ENCODE measurements at places on chromosomes 11 and 22.

DNA sequence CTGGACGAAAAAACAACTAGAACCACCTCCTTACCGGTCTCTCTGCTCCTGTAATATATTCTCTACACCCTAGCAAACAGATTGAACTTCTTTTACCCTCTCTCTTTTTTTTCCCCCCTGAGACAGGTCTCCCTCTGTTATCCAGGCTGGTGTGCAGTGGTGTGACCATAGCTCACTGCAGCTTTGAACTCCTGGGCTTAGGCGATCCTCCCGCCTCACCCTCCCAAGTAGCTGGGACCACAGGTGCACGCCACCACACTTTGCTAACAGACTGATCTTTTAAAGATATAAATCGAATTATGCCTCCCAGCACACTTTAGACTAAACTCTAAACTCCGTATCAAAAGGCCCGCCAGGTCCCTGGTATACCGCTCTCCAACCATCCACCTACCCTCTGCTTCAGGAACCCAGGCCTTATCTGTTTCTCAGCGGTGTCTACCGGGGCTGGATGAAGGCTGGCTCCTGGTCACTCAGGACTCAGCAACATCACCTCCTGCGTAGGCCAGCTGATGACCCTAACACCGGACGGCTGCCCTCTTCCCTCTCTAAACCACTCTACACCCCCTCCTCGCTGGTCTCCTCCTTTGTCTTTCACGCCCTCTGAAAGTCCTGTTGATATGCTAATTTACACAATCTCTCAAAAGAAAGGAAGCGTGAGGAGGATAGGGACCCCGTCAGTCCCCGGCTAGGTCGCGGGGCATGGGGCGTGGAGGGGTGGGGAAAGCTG, 745 bp downstream of the C22orf39 start:
- H3K27me3 ChIP-seq, result no peaks in the 10 kb centered on the region
- no peak for DNase-seq
- peaks cover 12% of the 10 kb centered on the region for H3K4me1 ChIP-seq
- H3K4me3 ChIP-seq, result peak overlapping the region; percentile 90
- peak overlapping the region; percentile 91 for H3K27ac ChIP-seq

GRCh38 chr11:66311470-66311964, 5.3 kb downstream of the CD248 start:
- no peaks in the 10 kb centered on the region for H3K36me3 ChIP-seq
- H3K4me3 ChIP-seq, result no peak overlapping the region
- no peaks in the 10 kb centered on the region for H3K27me3 ChIP-seq
- H3K4me1 ChIP-seq, result peaks cover 23% of the 10 kb centered on the region
- DNase-seq, result no peak

GRCh38 chr22:43858156-43858895, 4.0 kb downstream of the SULT4A1 start:
- DNase-seq, result no peak
- H3K4me3 ChIP-seq, result no peak overlapping the region
- no peaks in the 10 kb centered on the region for H3K4me1 ChIP-seq
- peaks cover 16% of the 10 kb centered on the region for H3K27me3 ChIP-seq
- no peak overlapping the region for H3K27ac ChIP-seq

- H3K27me3 ChIP-seq, result no peaks in the 10 kb centered on the region
- H3K4me3 ChIP-seq, result no peak overlapping the region
- H3K4me1 ChIP-seq, result no peaks in the 10 kb centered on the region
- H3K36me3 ChIP-seq, result no peaks in the 10 kb centered on the region
- no peak overlapping the region for H3K27ac ChIP-seq
- DNase-seq, result no peak
These were observed 443.3 kb downstream of the MN1 start for GRCh38 chr22:27358096-27358870.

GRCh38 chr11:88231894-88232482, 56.7 kb upstream of the RAB38 start:
- H3K4me3 ChIP-seq, result no peak overlapping the region
- no peaks in the 10 kb centered on the region for H3K36me3 ChIP-seq
- H3K27me3 ChIP-seq, result no peaks in the 10 kb centered on the region

- peak; percentile 85 for DNase-seq
- H3K4me1 ChIP-seq, result peaks cover 29% of the 10 kb centered on the region
- H3K27me3 ChIP-seq, result no peaks in the 10 kb centered on the region
- no peak overlapping the region for H3K4me3 ChIP-seq
- no peak overlapping the region for H3K27ac ChIP-seq
These were observed 12.4 kb downstream of the C1QTNF6 start for GRCh38 chr22:37175414-37176281.

DNA sequence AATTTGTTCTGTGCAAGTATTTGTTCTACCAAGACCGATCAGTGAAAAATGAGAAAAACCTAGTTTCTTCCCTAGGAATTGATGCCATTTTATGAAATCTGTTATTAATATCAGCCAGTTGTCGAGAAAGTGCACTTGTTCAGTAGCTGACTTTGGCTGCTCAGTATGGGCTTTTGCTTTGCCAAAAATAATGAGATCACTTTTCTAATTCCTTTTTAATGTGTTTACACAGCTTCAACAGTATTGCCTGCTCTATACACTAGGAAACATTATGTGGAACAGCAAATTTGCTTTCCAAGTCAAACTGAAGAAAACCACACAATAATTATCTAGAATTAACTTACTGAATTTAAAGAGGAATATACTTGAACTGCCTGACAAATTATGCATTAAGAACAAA, 34.4 kb downstream of the SCUBE2 start:
- H3K4me1 ChIP-seq, result peaks cover 2% of the 10 kb centered on the region
- DNase-seq, result no peak
- H3K27me3 ChIP-seq, result no peaks in the 10 kb centered on the region
- no peak overlapping the region for H3K4me3 ChIP-seq
- no peaks in the 10 kb centered on the region for H3K36me3 ChIP-seq

DNA sequence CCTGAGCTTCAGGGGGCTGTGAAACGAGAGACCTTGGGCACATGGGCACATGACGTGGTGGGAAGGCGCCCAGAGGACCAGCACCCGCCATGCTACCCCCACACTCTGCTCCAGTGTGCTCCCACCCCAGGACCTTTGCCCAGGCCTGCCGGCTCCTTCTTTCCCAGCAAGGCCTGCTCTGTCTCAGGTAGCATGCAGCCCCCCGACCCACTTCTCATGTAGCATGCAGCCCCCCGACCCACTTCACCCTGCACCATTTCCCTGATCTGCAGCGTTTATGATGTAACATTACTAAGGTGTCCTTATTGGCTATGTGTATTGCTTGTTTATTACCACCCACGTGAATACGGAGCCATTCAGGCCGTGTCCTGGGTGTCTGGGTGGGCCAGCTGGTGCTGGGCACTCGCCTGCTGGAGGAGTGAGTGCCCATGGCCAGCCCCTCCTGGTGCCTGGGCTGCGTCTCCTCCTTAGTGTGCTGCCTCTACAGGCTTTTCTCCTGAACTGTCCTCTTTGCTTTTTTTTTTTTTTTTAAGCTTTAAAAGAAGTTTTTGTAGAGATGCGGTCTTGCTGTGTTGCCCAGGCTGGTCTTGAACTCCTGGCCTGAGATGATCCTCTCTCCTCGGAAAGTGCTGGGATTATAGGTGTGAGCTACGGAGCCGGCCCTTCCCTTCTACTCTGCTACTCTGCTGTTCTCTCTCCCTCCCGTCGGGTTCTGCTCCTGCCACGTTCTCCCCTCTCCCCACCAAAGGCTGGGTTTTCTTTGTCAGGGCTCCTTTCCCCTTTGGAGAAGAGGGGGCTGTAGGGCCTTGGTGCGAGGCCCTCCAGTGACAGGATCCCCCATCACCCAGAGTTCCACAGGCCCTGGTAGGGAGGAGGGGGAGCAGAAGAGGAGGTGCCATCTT, 29.4 kb downstream of the LRP5 start:
- peak overlapping the region; percentile 91 for H3K27ac ChIP-seq
- peaks cover 38% of the 10 kb centered on the region for H3K4me1 ChIP-seq
- no peaks in the 10 kb centered on the region for H3K27me3 ChIP-seq
- H3K4me3 ChIP-seq, result no peak overlapping the region
- DNase-seq, result no peak

GRCh38 chr11:100965346-100965745, 164.3 kb downstream of the PGR start:
- no peaks in the 10 kb centered on the region for H3K27me3 ChIP-seq
- no peak for DNase-seq
- H3K4me3 ChIP-seq, result no peak overlapping the region
- H3K4me1 ChIP-seq, result no peaks in the 10 kb centered on the region
- H3K27ac ChIP-seq, result no peak overlapping the region

- peak; percentile 23 for DNase-seq
- peaks cover 29% of the 10 kb centered on the region for H3K36me3 ChIP-seq
- no peak overlapping the region for H3K27ac ChIP-seq
- H3K4me3 ChIP-seq, result no peak overlapping the region
- peaks cover 18% of the 10 kb centered on the region for H3K4me1 ChIP-seq
These were observed 2.0 kb upstream of the TCIRG1 start for GRCh38 chr11:68036717-68037239.

GRCh38 chr11:11028017-11028692, 170.3 kb upstream of the ZBED5 start:
- peak; percentile 94 for DNase-seq
- H3K27me3 ChIP-seq, result no peaks in the 10 kb centered on the region
- no peaks in the 10 kb centered on the region for H3K4me1 ChIP-seq
- H3K36me3 ChIP-seq, result no peaks in the 10 kb centered on the region
- H3K4me3 ChIP-seq, result no peak overlapping the region

DNA sequence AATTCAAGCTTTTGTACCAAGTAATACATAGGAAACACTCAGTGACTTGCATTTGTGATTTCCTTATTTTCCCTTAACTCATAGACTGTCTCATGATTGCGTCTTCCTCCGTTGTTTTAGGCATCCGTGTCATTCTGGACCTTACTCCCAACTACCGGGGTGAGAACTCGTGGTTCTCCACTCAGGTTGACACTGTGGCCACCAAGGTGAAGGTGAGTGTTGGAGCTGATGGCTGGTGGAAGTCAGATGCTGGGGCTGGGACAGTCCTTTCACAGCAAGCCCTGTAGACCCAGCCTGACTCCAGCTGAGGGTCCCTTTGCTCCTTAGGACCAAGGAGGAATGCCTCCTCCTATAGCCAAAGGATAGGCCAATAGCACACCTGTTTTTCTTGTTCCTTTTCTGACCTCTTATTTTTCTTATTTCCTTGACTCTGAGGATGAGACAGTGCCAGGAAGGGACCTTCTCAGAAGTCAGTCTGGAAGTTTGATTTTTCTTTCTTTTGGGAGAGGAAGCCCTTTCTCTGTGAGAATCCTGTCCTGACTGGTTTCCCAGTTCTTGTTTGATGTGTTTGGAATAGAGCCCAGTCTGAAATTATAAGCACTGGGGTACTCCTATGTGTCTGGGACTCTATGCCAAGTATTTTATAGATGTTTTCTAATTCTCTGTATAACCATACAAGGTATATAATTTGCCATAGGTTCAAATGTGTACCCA, 2.2 kb downstream of the SLC3A2 start:
- peaks cover 54% of the 10 kb centered on the region for H3K36me3 ChIP-seq
- H3K27ac ChIP-seq, result peak overlapping the region; percentile 94
- DNase-seq, result no peak
- H3K4me3 ChIP-seq, result peak overlapping the region; percentile 63

- DNase-seq, result no peak
- no peaks in the 10 kb centered on the region for H3K36me3 ChIP-seq
- H3K27ac ChIP-seq, result no peak overlapping the region
- H3K4me3 ChIP-seq, result no peak overlapping the region
- H3K27me3 ChIP-seq, result no peaks in the 10 kb centered on the region
These were observed 350.2 kb upstream of the PITPNB start for GRCh38 chr22:28269277-28269676.

- H3K27ac ChIP-seq, result no peak overlapping the region
- no peaks in the 10 kb centered on the region for H3K27me3 ChIP-seq
- no peaks in the 10 kb centered on the region for H3K4me1 ChIP-seq
- no peak for DNase-seq
These were observed 2.4 kb upstream of the PGM2L1 start for GRCh38 chr11:74400606-74401005.

DNA sequence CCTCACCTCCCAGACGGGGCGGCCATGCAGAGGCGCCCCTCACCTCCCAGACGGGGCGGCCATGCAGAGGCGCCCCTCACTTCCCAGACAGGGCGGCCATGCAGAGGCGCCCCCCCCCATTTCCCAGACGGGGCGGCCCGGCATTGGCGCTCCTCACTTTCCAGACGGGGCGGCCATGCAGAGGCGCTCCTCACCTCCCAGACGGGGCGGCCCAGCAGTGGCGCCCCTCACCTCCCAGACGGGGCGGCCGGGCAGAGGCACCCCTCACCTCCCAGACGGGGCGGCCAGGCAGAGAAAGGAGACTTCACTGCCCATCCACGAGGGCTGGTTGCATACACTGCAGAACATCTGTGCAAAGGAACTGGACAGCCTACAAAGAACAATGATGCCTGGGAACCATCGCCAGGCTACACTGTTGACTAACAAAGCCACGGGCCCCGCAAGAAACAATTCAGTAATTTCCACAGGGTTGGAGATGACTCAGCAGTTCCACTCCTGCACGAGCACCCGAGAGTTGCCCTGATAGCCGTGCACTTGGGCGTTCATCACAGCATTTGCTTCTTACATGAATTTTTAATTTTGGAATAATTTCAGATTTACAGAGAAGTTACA, 58.7 kb downstream of the CTTN start:
- no peak for DNase-seq
- no peaks in the 10 kb centered on the region for H3K36me3 ChIP-seq
- peaks cover 2% of the 10 kb centered on the region for H3K4me1 ChIP-seq

- no peaks in the 10 kb centered on the region for H3K27me3 ChIP-seq
- no peak overlapping the region for H3K27ac ChIP-seq
- peaks cover 61% of the 10 kb centered on the region for H3K36me3 ChIP-seq
- DNase-seq, result no peak
These were observed 1.4 kb upstream of the TRMT2A start for GRCh38 chr22:20118300-20119020.

DNA sequence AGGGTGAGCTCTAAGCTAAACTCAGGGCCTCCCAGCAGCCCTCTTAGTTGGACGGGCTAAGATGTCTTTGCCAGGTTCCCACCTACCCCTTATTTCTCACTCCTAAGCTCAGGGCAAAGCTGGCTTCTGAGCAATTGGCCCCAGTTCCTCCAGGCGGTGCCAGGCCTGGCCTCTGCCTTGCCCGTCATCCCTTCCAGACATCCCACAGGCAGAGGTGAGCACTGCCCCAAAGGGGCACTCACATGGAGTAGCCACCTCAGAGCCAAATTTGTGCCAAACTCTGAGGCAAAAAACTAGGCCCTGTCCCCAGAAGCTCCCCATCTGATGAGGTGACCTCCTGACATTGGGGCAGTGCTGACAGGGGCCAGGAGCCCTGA, 9.7 kb downstream of the RHOD start:
- no peaks in the 10 kb centered on the region for H3K27me3 ChIP-seq
- H3K36me3 ChIP-seq, result peaks cover 10% of the 10 kb centered on the region

- no peak overlapping the region for H3K27ac ChIP-seq
- H3K36me3 ChIP-seq, result no peaks in the 10 kb centered on the region
- H3K4me3 ChIP-seq, result no peak overlapping the region
- H3K27me3 ChIP-seq, result no peaks in the 10 kb centered on the region
- no peak for DNase-seq
- no peaks in the 10 kb centered on the region for H3K4me1 ChIP-seq
These were observed 129.4 kb upstream of the TOP3B start for GRCh38 chr22:22111983-22112382.
